NCI-H2081 (cell line): ENCODE measurements at places on chromosomes 5 and 9.

GRCh38 chr9:95226921-95227320 is 90.6 kb downstream of the FANCC start:
- DNase-seq: no peak

DNA sequence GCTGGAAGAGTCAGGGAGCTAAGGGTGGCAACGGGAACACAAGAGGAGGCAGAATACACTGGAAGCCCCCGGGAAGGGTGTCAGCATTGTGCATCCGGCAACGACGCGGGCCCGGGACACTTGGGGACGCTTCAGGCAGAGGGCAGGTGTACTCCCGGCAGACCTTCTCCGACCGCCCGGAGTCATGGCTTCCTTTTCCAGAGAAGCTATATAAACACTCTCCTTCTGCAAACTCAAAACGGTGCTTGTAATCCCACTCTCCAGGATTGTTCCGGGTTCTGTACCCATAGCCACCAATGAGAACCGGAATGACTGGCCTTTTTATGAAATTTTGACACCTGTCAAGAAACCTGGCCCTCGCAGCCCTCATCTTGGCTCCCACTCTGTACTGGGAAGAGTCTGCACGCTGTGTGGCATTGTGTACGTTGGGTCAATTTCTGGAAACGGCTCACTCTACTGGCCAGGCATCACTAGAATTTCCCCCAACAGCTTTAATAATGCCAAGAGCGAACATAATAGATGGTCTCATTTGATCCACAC is 462 bp upstream of the MCC start:
- peak; percentile 18 for DNase-seq

DNA sequence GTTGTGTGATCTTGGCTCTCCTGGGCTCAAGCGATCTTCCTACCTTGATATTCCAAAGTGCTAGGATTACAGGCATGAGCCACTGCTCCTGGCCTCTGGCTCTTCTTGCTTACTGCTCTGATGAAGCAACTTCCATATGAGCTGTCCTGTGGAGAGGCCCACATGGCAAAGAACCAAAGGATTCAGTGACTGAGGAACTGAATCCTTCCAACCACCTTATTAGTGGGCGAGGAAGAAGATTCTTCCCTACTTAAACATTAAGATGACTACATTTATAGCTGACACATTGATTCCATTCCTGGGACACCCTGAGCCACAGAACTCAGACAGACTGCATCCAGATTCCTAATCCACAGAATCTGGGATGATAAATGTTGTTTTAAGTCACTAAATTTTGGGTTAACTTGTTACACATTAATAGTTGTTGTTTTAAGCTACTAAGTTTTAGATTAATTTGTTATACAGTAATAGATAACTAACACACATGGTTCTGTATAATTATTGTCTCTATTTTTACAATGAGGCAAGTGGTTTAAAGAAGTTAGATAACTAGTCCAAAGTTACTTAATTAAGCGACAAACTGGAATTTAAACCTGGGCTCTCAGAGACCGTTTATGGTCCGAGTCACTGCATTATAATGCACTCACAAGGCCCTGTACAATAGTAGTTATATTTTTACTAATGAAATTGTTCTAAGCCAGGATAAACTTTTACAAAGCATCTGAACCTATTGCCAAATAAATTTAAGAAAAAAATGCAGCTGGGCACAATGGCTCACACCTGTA is 16.7 kb upstream of the SLCO4C1 start:
- no peak for DNase-seq

DNA sequence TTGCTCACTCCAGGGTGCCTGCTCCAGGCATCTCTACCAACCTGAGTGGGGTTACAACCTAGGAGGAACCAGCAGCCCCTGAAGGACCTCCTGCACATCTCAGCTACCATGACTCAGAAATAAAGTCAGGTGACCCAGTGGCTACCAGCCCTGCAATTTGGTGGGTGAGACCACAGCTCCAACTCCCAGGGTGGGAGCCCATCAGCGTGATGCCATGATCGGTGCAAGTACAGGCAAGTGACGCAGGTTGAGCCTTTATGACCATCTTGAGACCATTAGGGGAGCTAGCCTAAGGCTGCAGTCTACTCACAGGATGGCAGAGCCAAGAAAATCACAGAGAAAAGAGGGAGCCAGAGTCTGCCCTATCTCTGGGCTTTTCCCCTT is 8.6 kb downstream of the SEPTIN8 start:
- DNase-seq: no peak

GRCh38 chr5:88816195-88816594 is 66.8 kb downstream of the MEF2C start:
- DNase-seq: no peak

- no peak for DNase-seq
Measured at GRCh38 chr9:95826183-95826838, 49.2 kb upstream of the ERCC6L2 start.

GRCh38 chr9:75148561-75148960 is 60.2 kb downstream of the OSTF1 start:
- no peak for DNase-seq

DNA sequence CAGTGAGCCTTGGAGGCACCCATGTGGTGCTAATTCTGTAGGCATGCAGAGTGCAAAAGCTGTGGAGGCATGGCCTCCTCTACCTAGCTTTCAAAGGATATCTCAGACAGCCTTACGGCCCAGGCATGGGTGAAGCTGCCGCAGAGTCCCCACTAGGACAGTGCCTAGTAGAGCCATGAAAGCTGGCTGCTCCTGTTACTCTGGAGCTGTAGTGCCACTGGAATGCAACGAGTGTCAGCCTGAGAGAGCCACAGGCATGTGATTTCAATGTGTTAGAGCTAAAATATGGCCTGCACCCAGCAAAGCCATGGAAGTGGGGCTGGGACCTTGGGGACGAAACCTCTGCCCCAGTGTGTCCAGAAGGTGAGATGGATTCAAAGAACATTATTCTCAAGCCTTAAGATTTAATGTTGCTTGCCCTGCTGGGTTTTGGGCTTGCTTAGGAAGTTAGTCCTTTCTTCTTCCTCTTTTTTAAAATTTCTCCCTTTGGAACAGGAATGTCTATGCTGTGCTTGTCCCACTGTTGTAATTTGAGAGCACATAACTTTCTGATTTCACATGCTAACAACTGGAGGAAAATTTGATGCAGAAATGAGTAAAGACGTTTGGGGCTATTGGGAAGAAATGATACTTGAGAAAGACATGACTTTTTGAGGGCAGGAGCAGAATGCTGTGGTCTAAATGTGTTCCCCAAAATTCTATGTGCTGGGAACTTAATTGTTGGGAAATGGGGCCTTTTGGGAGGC is 298.4 kb downstream of the PSAT1 start:
- DNase-seq: no peak

- DNase-seq: no peak
Measured at GRCh38 chr9:93343663-93344062, 107.8 kb upstream of the FAM120A start.

DNA sequence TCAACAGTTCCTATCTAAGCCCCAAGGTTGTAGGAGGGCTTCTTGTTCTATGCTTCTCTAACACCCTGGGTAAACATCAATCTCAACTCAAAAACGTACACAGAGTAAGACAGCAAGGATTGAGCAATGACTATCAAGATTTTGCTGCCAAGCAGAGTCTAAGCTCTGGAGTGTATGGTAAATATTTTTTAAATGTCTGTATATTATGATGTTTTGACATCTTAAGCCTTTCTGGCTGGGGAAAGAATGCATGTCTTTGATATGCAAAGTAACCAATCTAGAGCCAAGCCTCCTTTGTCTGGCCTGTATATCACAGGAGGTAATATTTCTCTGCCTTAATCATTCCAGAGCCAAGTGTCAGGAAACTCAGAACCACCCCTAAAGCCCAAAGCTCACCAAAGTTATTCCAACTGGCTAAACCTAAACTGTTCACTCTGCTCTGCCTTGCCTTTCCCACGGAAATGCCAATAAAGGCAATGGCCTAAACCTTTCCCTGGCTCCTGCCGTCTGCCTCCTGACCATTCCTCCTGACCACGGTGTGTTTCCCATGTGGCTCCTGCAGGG is 45.2 kb downstream of the YIPF5 start:
- DNase-seq: no peak

DNA sequence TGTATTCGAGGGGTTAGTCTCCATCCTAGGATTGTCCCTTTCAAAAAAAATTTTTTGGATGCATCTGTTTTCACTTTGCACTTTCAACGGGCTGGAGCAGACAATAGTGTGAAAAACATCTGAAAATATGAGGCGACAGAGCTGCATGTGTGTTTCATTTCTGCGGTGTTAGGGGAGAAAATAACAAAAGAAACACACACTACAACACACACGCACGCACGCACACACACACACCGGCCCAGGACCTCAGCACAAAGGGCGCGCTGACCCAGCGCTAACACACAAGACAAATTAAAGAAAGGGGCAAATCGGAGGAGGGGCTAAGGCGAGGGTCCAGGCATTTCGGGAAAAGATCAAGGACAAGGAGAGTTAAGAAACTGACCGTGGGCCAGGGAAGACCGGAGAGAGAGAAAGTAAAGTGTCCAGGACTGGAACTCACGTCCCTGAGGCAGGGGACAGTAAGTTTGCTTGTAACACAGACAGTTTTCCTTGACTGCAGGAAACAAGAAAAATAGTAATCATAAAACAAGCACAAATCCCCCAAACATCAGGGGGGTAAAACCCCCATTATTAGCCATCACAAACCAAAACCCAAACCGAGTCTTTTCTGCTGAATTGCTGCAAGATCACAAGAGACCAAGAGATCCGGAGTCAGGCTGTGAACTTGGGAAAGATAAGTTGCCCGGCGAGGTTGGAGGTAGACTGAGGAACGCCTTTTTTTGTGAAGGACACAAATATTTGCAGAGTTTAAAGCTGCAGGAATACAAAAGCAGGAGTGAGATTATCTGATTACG is 302.1 kb downstream of the PARP8 start:
- peak; percentile 32 for DNase-seq

DNA sequence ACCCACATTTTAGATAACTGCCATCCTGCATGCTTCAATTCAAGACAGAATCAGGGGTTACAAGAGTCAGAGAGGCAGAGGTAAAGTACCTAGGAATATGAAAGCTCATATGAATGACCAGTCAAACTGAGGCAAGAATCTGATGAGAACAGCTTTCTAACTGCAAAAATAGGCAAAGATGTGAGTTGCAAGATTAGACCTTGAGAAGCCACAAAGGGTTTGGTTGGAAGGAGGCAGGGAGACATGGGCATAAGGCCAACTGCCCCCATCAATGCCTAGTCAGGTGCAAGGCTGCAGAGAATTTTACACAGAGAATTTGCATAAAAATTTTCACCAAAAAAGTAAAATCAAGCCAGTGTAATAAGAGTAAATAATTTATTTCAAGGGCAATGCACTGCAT is 12.8 kb downstream of the FAM114A2 start:
- DNase-seq: no peak

DNA sequence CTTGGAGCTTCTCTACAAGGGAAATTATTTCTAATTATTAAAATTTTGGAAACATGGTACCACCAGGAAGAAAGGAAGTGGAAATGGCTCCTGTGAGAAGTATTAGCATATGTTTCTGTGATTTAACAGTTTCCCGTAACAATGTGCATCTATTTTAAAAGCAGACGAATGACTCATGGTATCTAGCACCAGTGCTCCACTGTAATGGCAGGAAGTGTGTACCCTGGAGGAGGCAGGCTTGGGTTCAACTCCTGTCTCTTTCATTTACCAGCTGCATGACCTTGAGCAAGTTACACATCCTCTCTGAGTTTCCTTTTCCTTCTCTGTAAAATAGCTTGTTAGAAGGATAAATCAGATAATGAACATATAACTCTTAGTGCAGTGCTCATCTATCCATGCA is 41.0 kb upstream of the ANGPTL2 start:
- no peak for DNase-seq

DNA sequence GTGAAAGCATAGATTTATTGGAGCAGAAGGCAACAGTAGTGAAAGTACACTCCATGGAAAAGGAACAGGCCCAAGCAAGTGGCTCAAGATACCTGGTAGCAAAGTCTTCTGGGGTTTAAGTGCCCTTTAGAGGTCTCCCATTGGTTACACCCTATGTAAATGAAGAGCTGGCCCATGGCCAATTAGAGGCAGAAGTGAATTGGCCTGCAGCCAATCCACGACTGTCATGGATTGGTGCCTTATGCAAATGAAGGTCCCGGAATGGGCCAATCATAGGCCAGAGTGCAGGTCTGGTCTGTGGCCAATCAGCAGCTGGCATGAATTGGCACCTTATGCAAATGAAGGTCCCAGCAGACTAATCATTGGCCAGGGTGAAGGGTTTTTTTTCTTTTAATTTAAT is 64.2 kb upstream of the PCSK5 start:
- no peak for DNase-seq

GRCh38 chr9:110261632-110262031 is 5.3 kb upstream of the TXN start:
- no peak for DNase-seq

DNA sequence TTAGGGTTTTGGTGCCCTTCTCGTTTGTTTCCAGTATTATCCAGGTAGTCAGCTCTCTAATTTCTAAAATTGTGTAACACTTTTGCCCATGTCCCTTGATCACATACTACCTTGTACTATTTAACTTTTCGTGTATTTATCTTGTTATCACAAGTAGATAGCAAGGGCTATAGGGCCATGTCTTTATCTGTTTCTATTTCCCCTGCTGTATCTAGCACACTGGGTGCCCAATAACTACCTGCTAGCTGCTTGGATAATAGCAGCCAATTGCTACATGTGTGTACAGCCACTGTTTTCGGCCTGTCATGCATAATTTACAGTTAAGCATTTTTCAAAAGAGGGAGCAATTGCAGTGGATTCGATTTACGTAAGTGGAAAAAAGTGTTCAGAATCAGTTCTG is 64.8 kb upstream of the TNFAIP8 start:
- DNase-seq: peak; percentile 81

GRCh38 chr9:76905791-76906646 is at the start of gene PRUNE2:
Gene PRUNE2, minus strand, starts transcription at chr9:76906114. Its CDS starts 151 bp downstream, at chr9:76905963.
- DNase-seq: peak; percentile 64
